ENCODE measurements at places on chromosomes 16 and 17.

- DNase-seq: no peak
Measured at GRCh38 chr16:10751291-10751697, 7.7 kb downstream of the NUBP1 start.

GRCh38 chr17:10033449-10033848, 128.4 kb upstream of the RCVRN start:
- no peak for DNase-seq

DNA sequence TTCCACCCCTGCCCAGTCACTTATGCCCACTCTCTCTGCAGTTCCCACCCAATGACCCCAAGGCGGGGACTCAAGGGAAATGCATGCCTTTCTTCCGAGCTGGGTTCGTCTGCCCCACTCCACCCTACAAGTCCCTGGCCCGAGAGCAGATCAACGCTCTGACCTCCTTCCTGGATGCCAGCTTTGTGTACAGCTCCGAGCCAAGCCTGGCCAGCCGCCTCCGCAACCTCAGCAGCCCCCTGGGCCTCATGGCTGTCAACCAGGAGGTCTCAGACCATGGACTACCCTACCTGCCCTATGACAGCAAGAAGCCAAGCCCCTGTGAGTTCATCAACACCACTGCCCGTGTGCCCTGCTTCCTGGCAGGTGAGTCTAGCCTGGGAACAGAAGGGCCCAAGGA, 13.8 kb downstream of the LPO start:
- no peak for DNase-seq

DNA sequence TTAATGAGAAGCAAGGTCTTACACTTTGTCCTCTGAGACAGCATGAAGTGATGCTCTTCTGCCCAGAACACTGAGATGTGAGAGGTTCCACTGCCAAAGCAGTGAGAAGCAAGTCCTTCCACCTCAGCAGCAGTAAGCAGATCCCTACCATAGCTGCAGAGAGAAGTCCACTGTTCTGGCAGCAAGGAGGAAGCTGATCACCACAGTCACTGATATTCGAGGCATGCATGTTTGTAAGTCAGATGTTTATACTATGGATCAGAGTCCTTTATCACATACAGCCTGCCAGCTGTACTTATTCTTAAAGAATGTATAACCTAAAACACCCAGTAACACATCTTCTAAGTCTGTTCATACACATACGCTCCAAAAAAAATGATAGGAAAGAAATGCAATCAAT, 18.2 kb upstream of the METTL2A start:
- DNase-seq: no peak

DNA sequence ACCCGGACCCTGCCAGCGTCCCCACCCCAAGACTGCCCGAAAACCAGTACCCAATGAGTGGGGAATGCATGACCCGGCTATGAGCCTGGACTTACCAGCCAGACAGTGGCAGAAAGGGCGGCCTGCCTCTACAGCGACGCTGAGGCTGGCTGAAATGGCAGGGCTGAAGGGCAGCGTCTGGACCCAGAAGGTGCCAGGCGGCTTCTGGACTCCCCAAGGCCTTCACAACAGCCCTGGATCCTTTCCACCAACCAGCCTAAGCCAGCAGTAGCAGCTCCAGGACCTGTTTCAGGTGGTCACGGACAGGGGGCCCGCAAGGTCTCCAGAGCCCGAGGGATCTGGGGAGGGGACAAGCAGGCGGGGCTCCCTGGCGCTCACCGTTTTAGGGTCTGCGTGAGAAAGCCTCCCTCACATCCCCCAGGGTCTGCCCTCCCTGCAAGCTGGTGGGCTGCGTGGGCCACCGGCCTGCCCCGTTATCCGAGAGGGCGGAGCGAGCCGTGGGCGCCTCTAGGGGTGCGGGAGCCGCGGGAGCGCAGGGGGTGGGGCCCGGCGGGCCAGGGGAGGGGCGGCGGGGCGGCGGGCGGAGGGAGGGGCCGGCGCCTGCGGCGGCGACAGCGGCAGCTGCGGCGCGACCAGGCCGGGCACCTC, at the start of gene RIPOR1:
TSS of gene RIPOR1 (plus strand) at position 608 of the 648 bp plus-strand sequence. CDS start 9,618 bp downstream, outside the sequence.
- no peak for DNase-seq

DNA sequence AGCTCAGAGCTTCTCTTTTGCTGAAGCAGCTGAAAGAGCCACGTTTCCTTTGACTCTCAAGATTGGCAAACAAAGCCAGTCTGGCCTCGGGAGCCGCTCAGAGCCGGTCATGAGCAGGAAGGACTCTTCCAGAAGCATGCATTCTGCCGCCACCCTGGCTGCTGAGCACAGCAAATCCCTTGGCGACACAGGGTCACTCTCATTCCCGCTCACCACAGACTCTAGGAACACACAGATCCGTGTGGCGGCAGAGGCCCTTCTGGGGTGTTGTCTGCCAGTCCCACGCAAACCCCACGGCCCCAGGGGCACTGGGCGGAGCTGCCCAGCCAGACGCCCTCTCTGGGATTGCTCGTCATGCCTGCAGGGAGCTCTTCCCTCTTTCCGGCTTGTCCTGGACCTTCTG, 157.0 kb downstream of the C16orf95 start:
- DNase-seq: no peak

GRCh38 chr17:71799657-71800056, 321.2 kb upstream of the SOX9 start:
- DNase-seq: no peak

GRCh38 chr17:703081-703875, 11.4 kb downstream of the VPS53 start:
- no peak for DNase-seq

- no peak for DNase-seq
Measured at GRCh38 chr17:58338454-58338840, 9.9 kb upstream of the TSPOAP1 start.
